Stimulated activated naive CD4-positive, alpha-beta T cell (primary cell): ENCODE measurements at places on chromosomes 12 and 14.

- no peak for DNase-seq
These were observed 50.9 kb downstream of the CHST11 start for GRCh38 chr12:104507672-104508071.

GRCh38 chr14:49294621-49295148 is 291.5 kb downstream of the RPS29 start:
- DNase-seq: no peak

DNA sequence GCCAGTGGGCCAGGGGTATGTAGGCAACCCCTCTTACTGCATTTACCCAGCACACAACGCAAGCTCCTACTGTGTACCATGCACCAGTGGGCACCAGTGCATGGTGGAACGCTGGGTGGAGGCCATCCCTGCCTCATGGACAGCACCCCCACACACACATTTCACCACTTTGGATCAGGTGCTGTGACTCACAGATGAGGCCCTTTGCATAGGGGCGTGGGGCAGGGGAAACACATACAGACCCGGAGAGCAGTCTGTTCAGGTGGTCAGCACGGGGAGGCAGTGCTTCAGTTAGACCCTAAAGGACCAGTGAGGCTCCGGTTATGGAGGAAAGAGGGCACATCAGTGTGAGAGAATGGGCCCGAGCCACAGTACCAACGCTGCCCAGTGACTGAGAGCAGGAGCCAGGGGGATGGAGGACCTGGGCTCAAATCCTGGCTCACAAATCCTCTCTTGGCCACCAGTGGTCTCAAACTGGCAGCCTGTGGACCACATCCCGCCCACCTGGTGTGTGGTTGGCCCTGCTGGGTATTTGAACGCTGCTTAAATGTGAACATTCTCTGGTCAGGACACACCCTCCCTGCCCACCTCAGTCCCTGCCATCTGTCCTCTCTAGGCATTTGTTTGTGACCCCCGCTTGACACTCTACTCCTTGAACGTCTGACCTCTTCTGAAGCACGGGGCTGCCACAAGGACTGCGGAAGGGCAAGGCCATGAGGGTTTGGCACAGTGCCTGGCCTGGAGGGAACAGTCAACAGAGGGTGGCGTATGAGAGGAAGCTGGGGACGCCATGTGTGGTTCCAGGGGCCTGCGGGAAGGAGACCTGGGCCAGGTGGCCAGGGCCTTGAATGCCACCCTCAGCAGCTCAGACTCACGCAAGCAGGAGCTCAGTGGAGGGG is 46.7 kb downstream of the FAM222A start:
- DNase-seq: no peak

GRCh38 chr14:36281309-36281708 is 39.1 kb downstream of the MBIP start:
- DNase-seq: no peak

- peak; percentile 5 for DNase-seq
These were observed 1.9 kb downstream of the SLC25A3 start for GRCh38 chr12:98595243-98595988.

GRCh38 chr12:3135522-3136461 is 58.6 kb downstream of the TSPAN9 start:
- peak; percentile 13 for DNase-seq

DNA sequence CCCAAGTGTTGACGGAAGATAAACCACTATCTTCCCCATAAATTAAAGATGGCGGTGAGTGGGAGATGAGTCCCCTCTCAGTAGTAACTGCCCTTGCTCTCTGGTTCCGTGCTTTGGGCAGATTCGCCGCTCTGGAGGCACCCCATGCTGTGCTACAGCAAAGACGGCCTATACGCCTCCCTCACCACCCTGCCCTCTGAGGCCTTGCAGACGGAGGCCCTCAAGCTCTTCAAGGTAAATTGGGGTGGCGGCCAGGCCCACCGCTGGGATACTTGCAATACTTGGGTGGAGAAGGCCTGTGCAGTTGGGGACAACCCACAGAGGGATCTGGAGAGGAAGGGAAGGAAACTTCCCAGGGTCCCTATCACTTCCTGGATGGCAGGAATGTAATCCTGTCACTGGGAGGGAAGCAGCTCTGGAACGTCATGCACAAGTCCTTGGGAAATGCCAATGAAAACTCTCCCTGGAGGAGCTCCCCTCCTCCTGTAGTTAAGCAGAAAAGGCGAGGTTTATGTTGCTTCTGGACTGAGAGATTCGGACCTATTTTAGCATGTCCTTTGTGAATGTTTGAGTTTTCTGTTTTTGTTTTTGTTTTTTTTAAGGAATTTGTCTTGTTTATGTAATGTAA is 22.8 kb downstream of the PIGH start:
- no peak for DNase-seq

DNA sequence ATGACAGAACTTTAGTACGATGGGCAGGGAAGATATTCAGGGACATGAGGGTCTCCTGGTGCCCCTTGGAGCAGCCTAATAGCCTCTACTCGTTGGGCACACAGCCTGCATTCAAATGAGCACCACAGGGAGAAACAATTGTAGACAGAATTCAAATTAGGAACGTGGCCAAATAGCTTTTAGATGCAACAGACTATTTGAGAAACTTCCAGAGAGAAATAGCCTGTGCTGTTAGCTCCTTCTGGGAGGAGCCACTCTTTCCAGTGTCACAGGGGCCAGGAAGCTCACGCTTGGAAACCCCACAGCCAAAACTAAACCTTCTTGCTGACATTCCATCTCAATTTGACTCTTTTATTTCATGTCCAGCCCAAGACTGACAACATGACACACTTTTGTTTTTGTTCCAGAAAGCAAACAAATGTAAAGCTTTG is 114.5 kb downstream of the RPAP3 start:
- DNase-seq: no peak

DNA sequence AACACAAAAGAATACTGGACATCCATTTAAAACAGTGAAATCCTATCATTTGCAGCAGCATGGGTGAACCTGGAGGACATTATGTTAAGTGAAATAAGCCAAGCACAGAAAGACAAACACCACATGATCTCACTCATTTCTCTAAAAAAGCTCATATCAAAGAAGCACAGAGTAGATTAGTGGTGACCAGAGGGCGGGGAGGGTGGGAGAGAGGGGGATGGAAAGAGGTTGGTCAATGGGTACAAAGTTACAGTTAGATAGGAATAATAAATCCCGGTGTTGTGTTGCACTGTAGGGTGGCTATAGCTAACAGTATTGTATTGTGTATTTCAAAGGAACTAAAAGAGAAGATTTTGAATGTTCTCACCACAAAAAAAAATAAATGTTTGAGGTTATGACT is 52.4 kb downstream of the DUSP6 start:
- no peak for DNase-seq

DNA sequence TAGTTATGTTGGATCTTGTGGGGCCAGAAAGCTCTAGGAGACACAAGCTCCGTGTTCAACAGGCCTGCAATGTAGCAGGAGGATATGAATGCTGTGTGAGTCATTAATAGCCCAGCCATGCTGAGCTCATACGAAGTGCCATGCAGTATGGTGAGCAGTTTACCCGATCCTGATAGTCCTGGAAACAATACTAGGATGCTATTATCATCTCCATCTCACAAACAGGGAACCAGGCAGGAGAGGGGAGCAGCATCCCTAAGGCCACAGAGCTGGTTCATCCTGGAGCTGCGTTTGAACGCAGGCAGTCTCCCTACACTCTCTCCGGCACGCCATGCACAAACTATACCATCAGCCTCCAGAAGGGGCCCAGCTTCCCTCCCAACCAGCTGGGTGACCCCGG is 20.5 kb downstream of the TTC7B start:
- DNase-seq: no peak

DNA sequence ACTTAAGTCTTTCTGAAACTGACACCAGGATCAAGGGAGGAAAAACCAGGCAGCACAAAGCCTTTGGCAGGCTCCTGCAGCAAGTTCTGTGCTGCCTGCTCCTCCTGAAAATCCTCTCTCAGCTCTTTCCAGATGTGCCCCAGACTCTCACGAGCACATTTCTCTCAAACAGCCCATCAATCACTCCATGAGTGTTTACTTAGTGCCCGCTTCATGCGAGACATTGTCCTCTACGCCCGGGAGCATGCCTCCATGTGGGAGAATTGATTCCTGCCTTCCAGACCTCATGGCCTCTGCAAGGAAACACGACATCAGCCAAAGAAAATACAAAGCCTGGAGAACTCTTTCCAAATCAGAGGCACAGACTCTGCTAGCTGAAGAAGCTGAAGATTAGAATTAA is 46.5 kb upstream of the TSPAN11 start:
- no peak for DNase-seq

DNA sequence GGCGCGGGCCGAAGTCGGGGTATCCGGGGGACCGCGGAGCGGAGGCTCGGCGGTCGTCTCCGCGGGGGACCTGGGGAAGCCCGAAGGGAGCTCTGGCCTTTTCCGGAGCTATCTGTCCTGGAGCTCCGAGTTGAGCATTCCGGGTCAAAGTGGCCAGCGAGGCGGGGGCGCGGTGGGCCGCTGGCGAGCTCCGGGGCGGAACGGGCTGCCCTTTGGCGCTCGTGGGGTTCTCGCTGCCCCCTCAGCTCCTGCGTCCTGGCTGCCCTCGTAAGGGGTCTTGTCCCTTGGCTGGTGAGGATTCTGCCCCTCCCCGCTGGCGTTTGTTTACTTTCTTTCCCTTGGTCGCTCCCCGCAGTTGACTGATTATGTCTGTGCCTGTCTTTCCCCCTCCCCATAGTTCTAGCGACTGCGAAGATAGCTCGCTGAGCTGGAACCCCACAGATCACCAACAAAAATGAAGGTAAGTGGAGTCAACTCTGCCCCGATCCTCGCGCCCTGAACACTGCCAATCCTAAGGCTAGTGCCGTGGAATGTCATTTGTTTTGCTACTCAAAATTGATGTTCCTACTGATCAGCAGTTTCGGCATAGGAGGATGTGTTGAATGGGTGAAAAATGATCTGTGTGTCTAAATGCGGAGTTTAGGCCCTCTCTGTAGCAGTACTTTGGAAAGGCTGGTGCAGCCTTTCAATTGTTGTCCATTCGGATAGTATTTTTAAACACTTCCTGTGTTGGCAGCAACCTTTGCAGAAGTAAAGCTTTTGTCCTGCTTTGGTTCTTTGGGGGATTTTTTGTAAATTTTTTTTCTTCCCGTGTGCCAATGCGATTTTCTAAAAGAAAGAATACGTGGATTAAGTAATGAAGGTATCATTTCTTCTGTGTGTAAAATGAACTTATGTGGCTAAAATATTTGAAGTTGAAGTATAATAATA is 1.3 kb downstream of the ARID4A start:
- DNase-seq: peak; percentile 24

GRCh38 chr12:70644861-70645260 is 7.6 kb upstream of the PTPRB start:
- no peak for DNase-seq

- DNase-seq: no peak
These were observed 49.5 kb downstream of the SOCS2 start for GRCh38 chr12:93621986-93622385.

- DNase-seq: no peak
These were observed 6.0 kb upstream of the DACT1 start for GRCh38 chr14:58631732-58632131.

GRCh38 chr14:100239211-100239839 is 381 bp downstream of the YY1 start:
- DNase-seq: peak; percentile 42

DNA sequence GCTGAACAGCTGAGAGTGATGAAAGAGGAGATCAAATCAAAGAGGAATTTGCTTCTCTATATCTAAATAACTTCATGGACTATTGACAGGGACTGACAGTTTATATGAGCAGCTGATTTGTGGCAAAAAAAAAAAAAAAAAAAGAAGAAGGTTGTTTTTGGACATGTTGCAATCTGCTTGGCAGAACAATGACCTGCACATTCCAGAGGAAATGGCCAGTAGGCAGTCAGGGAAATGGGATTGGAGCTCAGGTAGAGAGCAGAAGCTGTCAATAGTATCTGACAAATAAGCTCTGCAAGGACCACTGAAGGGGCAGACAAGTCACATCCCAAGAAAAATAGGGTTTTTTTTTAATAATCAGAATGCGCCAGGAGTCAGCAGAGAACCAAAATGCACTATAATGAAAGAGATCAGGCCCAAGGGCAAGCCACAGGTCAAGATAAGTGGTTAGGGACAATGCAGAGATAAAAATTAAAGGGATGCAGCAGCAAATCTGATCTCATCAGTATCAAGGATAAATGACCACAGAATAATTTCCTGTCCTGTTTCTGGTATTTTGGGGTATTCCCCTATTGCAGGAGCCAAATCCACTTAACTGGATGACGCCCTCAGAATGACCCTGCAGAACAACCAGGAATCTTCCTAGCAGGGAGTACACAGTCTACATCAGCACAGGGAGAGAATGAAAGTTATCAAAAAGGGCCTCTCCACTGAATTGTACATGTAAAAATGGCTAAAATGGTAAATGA is 22.6 kb upstream of the DUSP16 start:
- no peak for DNase-seq

DNA sequence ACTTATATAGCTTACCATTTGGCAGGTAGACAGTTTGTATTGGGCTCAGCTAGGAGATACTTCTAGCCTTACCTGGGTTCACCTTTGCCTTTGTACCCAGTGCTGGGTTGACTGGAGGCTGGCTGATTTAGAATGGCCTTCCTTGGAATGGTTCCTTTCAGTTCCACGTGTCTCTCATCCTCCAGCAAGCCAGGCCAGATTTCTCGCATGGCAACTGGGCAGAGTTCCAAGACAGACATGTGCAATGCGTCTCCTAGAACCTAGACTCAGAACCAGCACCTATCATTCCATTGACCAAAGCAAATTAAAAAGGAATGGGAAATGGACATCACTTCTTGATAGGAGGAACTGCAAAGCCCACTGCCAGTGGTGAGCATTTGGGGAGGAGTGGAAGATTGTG is 79.1 kb upstream of the BDKRB2 start:
- DNase-seq: no peak

GRCh38 chr12:11965258-11965910 is 105.4 kb upstream of the BCL2L14 start:
- no peak for DNase-seq

DNA sequence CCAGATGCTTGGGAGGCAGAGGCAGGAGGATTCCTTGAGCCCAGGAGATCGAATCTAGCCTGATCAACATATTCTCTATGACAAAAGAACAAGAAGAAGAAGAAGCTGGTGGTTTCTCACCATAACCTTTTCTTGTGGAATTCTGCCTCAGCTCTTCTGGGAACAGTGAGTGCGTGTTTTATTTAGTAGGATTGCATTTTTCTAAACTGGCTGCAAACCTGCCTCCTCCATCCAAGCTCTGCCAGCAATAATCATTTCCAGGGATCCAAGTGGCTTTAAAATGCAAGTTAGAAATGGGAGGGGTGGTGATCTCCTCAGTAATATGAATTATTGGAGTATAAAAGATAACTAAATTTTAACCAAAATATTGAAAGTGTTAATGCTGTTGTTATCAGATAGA is 46.1 kb upstream of the MMP17 start:
- no peak for DNase-seq

GRCh38 chr12:3732901-3733300 is 20.0 kb downstream of the CRACR2A start:
- DNase-seq: no peak
